Germinal center (tissue), 1 donor: ENCODE measurements at places on chromosomes 3 and 15.
A peak's percentile ranks its signal among the peaks of the same experiment; 100 is the strongest.

DNA sequence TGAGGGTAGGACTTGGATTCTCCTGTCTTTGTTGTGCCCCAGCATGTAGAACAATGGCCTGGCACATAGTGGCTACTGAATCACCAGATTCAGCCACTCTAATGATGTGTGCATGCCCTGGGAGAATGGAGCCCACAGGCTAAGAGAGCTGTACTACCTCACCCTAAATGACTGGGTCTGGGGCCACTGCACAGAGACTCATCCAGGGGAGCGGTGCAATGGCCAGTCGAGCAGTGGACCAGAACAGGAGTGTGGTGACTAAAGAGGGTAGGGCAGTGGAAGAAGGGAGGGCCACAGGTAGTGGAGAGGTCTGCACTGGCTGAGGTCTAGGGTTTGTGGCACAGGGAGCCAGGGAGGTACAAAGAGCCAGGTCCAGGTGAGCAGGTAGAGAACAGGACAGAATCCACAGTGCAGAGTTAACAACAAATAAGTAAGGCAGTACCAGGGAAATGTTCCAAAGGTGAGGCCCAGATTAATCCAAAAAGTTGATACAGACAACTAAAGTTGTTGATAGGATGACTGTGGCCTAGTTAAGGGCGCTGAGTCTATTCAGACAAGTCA, 142.7 kb upstream of the ATP11B start:
- DNase-seq = no peak

GRCh38 chr3:23405081-23405480, 202.0 kb downstream of the UBE2E2 start:
- DNase-seq = peak; percentile 13

DNA sequence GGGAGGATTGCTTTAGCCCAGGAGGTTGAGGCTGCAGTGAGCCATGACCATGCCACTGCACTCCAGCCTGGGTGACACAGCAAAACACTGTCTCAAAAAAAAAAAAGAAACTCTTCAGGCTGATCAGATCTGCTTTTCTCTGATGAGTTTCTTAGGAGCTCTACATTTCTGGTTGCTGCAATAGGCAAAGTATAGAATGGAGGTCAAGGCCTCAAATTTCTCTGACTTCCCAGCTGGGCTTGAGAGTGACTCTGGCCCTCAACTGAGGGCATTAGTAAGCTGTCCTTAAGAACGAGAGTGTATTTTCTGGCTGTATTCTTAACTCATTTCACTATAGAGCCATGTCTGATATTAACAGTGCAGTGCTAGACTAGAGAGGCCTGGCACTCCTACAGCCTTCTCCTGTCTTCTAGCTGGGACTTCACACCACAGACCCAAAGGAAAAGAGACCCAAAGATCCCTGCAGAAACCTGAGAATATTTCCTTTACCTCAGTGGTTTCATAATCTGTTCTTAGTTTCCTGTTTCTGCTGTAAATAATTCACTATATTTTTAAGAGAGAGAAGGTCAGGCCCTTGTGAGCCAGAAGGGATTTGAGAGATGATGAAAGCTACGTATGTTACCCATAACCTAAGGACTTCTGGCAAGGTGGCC, 2.0 kb upstream of the NR1I2 start:
- DNase-seq = no peak

DNA sequence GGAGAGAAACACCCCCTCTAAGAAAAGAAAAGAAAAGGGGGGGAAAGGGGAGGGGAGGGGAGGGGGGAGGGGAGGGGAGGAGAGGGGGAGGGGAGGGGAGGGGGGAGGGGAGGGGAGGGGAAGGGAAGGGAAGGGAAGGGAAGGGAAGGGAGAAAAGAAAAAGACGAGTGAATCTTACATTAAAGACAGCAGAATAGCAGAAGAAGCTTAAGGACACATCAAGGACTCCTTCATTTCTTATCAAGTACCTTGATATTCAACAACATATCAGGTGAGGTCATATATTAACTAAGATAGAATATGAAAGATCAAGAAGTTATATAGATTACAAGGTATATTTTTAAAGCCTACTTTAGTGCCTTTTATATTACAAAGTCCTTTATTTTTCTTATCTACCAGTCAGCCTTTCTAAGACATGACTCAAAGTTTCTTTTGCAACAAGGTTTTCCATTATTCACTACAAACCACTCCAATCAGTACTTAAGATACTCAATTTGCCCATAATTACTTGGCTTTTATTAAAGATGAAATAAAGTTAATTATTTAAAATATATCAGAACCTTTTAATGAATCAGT, 17.7 kb upstream of the AADAC start:
- DNase-seq = no peak

DNA sequence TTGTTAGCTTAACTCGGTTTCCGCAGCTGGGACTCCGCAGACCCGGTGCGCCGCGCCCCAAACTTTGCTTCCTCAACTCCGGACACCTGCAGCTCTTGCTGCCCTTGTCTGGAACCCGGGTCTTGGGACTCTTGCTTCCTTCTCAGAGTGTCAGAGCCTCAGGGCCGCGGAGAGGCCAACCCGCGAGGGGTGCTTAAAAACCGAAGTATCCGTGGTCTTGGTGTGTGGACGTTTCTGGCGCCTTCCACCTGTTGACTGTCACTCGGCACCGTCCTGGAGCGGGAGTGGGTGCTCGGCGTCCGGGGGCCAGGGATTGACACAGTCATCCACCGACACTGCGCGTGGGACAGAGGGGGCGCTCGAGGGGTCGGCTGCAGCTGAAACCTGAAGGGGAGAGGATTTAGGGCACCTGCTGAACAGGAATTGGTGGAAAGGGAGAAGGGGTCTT, 386 bp downstream of the SQOR start:
- DNase-seq = peak; percentile 70

GRCh38 chr15:32707436-32707835, 10.4 kb upstream of the GREM1 start:
- no peak for DNase-seq

- DNase-seq = no peak
These were observed 171.1 kb upstream of the TTC14 start for GRCh38 chr3:180430896-180431295.

DNA sequence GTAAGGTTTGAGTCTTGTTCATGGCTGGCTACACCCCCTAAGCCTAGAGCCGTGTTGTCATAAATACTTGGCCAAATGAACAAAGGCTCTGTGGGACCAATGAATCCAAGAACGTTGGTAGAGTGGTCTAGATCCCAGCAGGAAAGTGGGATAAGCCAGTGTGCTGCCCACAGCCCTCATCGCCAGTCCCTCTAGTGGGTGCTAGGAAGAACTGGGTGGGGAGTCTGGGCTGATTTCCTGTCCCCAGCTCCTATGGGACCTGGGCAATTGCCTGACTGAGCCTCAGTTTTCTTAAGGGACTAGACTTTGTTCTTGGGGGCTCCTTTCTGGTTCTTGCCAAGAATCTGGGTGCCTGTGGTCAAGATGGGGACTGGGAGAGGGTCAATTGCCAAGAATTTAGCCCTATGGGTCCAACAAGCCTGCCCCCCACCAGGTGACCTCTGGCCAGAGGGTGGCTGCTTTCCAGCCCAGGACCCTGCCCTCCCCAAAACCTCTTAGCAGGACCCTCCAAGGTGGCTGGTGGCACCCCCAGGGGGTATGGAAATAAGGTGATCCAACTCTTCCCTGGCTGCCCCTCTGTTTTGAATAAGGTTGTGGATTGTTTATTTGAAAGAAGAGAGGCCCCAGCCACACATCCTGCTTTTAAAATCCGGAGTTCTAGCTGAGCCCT, 42.7 kb downstream of the SMAD6 start:
- no peak for DNase-seq

DNA sequence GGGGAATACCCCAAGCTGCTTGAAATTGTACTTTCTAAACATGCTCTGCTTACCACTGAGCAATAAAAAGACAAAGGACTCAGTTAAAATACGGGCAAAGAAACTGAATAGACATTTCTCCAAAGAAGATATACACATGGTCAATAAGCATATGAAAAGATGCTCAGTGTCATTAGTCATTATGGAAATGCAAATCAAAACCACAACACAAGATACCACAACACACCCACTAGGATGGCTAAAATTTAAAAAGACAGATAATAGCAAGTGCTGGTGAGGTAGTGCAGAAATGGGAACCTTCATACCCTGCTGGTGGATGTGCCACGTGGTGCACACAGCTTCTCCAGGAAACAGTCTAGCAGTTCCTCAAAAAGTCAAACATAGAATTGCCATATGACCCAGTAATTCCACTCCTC, 21.3 kb downstream of the LRIG1 start:
- no peak for DNase-seq

DNA sequence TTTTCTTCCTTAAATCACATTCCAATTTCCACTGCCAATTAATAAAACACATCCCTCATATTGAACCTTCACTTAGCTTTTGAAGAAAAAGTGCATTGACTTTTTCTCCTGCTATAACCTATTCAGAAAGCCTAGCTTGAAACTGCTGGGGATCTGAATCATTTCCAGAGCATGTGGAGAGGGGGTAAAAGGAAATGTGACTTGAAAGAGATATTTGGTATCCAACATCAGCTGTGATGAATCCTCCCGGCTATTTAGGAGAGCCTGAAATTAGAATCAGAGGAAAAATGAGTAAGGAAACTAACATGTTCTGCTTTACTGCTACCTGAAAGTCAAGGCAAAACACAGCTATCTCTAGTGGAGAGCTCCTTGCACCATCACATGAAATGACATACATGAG, 2.6 kb upstream of the GNB5 start:
- DNase-seq = no peak

- no peak for DNase-seq
These were observed 47.4 kb upstream of the WNT7A start for GRCh38 chr3:13927295-13927694.

GRCh38 chr3:38118421-38119247, 18.3 kb downstream of the ACAA1 start:
- no peak for DNase-seq

DNA sequence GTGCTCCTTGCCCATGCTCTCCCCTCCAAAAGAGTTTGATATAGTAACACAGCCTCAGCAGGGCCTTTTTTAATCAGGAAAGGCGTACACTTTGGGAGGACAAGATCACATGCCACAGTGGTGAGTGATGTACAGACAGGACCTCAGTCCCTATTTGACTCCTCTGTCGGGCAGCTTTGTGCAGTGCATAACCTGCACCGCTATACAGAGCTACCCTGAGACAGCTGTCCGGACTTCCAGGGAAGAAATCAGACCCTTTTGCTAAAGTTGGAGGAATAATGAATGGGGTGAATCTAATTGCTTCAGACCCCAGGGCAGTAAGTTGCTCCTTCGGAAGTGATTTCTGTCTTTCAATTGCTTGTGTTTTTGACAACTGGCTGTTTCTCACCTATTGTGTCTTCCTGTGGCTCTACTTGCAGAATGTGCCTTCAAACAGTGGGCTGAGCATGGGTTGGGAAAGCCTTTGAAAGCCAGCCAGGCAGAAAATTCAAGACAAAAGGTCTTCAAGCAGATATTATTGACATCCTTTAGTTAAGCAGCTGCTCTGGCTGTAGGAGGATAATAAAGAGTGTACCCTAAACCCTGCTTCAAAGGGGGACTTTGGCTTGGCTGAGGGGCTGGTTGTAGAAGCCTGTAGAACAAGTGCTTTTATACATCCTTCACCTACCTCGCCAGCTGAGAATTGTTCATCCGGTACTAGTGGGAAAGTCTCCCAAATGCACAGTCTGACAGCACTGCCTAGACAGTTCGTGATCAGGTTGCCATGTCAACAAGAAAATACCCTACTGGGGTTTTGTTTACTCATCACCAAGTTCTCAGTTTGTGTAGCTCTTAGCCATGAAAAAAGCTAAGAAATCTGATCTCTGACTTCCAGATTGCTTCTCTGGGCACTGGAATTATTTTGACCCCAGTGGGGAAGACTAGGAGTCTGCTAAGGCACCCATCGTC, 35.1 kb downstream of the SNTN start:
- no peak for DNase-seq

GRCh38 chr3:78041486-78041885, 1001.6 kb downstream of the ROBO2 start:
- no peak for DNase-seq

GRCh38 chr15:47577461-47577860, 139.8 kb upstream of the SEMA6D start:
- no peak for DNase-seq

- DNase-seq = no peak
These were observed 1135.7 kb downstream of the IGSF11 start for GRCh38 chr3:117898722-117899522.

DNA sequence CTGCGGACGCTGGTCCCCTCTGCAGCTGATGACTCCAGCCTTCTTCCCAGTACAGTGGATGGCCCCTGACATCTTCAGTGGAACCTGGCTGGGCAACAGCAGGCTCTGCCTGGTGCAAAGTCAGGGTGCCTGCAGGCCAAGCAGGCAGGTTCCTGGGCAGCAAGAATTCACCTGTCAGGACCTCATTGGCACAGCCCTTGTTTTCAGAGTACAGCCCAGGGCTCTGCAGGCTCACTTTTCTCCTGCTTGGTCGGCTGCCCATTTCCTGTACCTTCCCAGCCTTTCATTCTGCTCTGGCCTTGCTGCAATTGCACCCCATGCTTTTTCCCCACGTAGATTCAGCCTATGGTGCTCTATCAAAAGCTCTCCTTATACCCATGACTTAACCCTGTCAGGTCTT, 56.0 kb downstream of the LRTM1 start:
- no peak for DNase-seq

DNA sequence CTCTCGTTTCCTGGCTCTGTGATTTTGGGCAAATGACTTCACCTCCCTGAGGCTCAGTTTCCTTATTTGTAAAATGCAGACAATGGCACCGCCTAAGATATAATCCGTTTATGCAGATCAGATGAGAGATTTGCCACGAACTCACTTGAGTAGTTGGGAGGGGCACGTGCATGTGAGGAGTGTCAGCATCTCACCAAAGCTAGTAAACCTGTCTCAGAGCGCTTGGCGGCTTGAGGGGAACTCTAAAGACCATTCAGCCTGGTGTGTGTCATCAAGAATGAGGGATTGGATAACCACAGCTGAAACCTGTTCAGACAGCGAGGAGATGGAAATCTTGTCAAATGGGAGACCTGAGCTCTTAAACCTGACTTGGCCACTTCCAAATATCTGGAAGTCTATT, 48.7 kb downstream of the BDH1 start:
- no peak for DNase-seq

GRCh38 chr15:68113273-68113672, 59.2 kb downstream of the PIAS1 start:
- DNase-seq = no peak

- no peak for DNase-seq
These were observed 35.2 kb upstream of the MELTF start for GRCh38 chr3:197064771-197065170.

- DNase-seq = no peak
These were observed 41.9 kb upstream of the MITF start for GRCh38 chr3:69697381-69697780.

GRCh38 chr3:47890828-47891612, 88.1 kb downstream of the DHX30 start:
- DNase-seq = no peak
